Activated T-helper 1 cell treated with anti-CD3 and anti-CD28 coated beads, Interleukin-12 subunit alpha, Interleukin-12 subunit beta, Interleukin-2, Interleukin-4 antibody, amounts not matched to agents 30 ng/mL and 10 ng/mL and 1 ng/mL, durations not matched to agents 14 hours and 24 hours and 36 hours (primary cell): ENCODE measurements at places on chromosomes 16 and 17. TPM values are rescaled to one million over a fixed set of nuclear protein-coding genes. Genes with fewer than 3 reads are reported as not detected.

- no peaks in the 10 kb centered on the region for H3K27me3 ChIP-seq
- H3K4me1 ChIP-seq, result no peaks in the 10 kb centered on the region
- no peak for DNase-seq
- peaks cover 7% of the 10 kb centered on the region for H3K36me3 ChIP-seq
These were observed 35.5 kb downstream of the ADCY7 start for GRCh38 chr16:50301626-50302471.

Gene CSH2
- not detected in 2 replicates for total RNA-seq

- H3K36me3 ChIP-seq, result peaks cover 5% of the 10 kb centered on the region
- no peaks in the 10 kb centered on the region for H3K27me3 ChIP-seq
- no peak for DNase-seq
- peaks cover 29% of the 10 kb centered on the region for H3K4me1 ChIP-seq
These were observed 139.7 kb upstream of the PLCG2 start for GRCh38 chr16:81639348-81639747.

GRCh38 chr17:60656499-60656898 lies 21.2 kb upstream of the BCAS3 start:
- H3K4me3 ChIP-seq, result no peak overlapping the region
- H3K27me3 ChIP-seq, result no peaks in the 10 kb centered on the region
- H3K36me3 ChIP-seq, result peaks cover 9% of the 10 kb centered on the region
- H3K27ac ChIP-seq, result no peak overlapping the region
- no peak for DNase-seq
- peaks cover 22% of the 10 kb centered on the region for H3K4me1 ChIP-seq
